ENCODE measurements at places on chromosomes 3 and 15. TPM values are rescaled to one million over a fixed set of nuclear protein-coding genes. Genes with fewer than 3 reads are reported as not detected.

Gene MYL3
- total RNA-seq = not detected

Gene CADM2
- 0.03 TPM for total RNA-seq

Gene MYO5C
- total RNA-seq = 0.53 TPM

Gene ACAA1
- 58.9 TPM for total RNA-seq

Gene OSTN
- total RNA-seq = not detected

GRCh38 chr3:192467230-192468140, 259.9 kb downstream of the FGF12 start:
- peak; percentile 27 for DNase-seq
- peaks cover 4% of the 10 kb centered on the region for H3K27me3 ChIP-seq
- H3K36me3 ChIP-seq = no peaks in the 10 kb centered on the region
- no peak overlapping the region for H3K27ac ChIP-seq

DNA sequence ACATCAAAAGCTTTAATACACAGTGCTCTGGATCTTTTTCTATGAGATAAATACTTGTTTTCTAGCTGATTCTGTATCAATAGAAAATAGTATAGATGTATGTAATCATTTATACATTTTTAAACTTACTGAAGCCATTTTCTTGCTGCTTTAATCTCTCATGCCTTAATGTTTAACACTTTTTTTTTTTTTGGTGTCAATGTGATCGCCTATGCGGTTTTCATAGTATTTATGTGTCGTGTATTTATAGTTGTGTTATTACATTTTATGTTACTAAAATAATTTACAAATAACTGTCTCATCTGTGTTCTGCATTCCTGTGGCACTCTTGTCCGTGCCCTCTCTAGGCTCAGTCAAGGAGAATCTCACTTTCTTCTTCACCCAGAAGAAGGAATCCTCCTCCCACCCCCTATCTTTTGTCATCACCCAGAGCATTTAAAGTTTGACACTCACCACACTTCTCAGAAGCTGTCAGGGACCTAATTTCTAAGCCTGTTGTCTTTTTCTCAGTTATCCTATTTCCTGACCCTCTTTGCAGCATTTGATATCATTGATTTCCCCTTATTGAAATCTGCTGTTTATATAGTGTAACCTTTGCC, 21.4 kb upstream of the GPR171 start:
- H3K4me1 ChIP-seq = peaks cover 28% of the 10 kb centered on the region
- H3K27me3 ChIP-seq = no peaks in the 10 kb centered on the region
- H3K4me3 ChIP-seq = no peak overlapping the region
- no peak for DNase-seq
- H3K27ac ChIP-seq = no peak overlapping the region

DNA sequence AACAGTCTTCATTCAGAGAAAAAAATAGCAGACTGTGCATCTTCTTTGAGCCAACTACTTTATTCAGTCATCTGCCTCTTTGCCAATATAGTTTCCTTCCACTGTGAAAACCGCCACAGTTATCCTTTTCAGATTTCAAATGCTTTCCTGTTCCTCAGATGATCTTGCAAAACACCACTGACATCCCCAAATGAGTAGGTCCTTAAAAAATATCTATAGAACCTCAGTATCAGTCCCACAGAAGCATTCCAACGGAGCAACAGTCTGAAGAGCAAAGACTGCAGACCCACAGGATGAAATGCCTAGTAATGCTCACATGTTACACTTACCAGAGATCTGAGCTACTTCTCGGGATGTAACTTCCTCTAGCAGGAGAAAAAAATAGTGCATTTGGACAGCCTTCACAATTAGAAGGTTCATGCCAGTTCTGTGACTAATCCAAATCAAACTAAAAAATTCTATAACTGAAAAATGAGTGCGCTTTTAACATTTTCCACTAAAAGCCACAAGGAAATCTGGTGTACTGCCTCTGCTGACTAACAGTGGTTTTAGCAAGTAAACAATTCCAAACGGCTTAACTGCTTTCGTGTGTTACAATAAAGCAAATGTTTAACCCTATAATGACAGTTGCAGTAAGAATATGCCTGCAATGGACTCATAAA, at the start of gene ANKRD28:
Gene ANKRD28, minus strand, starts transcription at position 338 of the 662 bp plus-strand sequence. CDS start 1,458 bp downstream, outside the sequence.
- no peaks in the 10 kb centered on the region for H3K27me3 ChIP-seq
- H3K4me3 ChIP-seq = peak within 1 kb of the TSS; percentile 48
- H3K27ac ChIP-seq = peak within 1 kb of the TSS; percentile 73
- peaks cover 10% of the 10 kb centered on the region for H3K4me1 ChIP-seq
- DNase-seq = no peak
- H3K36me3 ChIP-seq = peaks cover 5% of the 10 kb centered on the region

DNA sequence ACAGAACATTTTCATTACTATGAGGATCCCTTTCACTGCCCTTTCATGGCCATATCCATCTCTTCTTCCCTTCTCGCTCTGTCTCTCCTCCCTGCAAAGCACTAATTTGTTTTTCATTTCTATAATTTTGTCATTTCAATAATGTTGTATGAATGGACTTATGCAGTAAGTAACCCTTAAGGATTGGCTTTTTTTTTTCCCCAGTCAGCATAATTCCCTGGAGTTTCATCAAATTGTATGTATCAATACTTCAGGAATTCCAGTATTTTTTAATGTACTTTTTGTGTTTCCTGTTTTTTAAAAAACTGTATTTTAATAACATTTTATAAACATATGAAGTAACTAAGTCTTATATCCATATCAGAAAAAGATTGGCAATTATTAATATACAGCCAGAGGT, 1016.0 kb upstream of the SEMA6D start:
- no peak overlapping the region for H3K27ac ChIP-seq
- no peak overlapping the region for H3K4me3 ChIP-seq
- H3K27me3 ChIP-seq = no peaks in the 10 kb centered on the region
- no peaks in the 10 kb centered on the region for H3K36me3 ChIP-seq
- no peak for DNase-seq
- H3K4me1 ChIP-seq = no peaks in the 10 kb centered on the region

- no peak overlapping the region for H3K27ac ChIP-seq
- no peak overlapping the region for H3K4me3 ChIP-seq
- DNase-seq = no peak
- no peaks in the 10 kb centered on the region for H3K27me3 ChIP-seq
Observed at GRCh38 chr15:59174151-59174834, 32.4 kb upstream of the LDHAL6B start.

GRCh38 chr15:58573270-58573669, 141.5 kb downstream of the LIPC start:
- no peak overlapping the region for H3K27ac ChIP-seq
- no peak for DNase-seq
- H3K4me1 ChIP-seq = peaks cover 3% of the 10 kb centered on the region
- no peaks in the 10 kb centered on the region for H3K36me3 ChIP-seq
- no peaks in the 10 kb centered on the region for H3K27me3 ChIP-seq

DNA sequence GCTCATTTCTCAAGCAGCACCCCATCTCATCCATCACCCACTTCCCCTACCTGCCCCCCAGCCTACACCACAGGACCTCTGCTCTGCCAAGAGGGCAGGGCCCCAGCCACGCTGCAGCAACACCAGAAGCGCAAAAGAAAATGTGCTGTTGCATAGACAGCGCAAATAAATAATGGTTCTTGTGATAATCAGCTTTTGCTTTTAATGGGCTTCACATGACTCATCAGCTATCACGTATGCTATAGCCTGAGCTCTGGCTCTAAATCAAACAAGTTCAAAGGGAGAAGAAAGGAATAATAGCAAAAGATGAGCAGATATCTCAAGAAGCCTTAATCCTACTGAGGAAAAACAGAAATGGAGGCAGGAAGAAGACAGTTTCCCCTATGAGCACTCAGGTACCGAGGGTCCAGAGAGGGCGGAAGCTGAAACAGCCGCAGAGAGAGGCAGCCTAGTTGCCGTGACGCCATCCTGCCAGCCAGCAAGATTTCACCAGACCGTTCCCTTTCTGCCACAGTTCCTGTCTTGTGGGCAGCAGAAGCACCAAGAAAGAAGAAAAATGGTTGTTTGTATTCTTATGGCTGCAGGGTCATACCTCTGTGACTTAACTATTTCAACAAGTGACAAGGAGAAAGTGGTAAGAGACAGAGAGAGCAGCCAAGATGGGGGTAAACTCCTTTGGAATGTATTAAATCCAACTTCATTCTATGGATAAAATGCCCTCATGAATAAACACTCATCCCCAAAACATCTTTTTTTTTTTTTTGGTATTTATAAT, 22.0 kb downstream of the RAB27A start:
- H3K27me3 ChIP-seq = no peaks in the 10 kb centered on the region
- peak overlapping the region; percentile 45 for H3K4me3 ChIP-seq
- H3K4me1 ChIP-seq = peaks cover 42% of the 10 kb centered on the region
- peak overlapping the region; percentile 82 for H3K27ac ChIP-seq
